ENCODE measurements at places on chromosomes 1 and 21.

DNA sequence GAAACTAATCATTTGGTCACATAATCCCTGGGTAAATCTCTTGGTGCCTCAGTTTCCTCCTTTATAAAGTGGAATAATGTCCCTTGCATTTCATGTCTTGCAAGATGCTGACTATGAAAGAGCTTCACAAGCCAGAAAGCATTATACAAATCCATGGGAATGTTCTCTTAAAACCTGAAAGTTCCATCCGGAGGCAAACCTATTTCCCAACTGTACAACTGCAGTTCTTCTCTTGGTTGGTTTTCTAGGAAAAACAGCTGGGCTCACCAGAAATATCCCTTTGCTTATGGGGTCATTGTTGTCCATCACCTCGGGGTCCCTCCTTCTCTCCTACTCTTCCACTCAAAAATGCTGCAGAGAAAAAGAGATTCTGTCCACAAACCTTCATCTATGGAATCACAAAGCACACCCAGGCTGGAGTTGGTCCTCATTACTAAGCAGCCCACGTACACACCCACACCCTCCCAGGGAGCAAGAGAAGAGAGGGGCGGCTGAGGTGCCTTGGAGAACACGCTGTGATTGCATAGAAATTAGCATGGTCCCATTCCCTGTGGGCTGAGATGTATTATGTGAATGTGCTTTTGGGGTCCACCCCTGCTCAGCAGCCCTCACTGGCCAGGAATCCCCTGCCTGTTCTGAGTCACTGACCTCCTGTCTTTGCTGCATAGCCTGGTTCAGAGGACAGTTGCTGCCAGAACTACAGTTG is 5.0 kb upstream of the PLXNA2 start:
- DNase-seq: no peak

DNA sequence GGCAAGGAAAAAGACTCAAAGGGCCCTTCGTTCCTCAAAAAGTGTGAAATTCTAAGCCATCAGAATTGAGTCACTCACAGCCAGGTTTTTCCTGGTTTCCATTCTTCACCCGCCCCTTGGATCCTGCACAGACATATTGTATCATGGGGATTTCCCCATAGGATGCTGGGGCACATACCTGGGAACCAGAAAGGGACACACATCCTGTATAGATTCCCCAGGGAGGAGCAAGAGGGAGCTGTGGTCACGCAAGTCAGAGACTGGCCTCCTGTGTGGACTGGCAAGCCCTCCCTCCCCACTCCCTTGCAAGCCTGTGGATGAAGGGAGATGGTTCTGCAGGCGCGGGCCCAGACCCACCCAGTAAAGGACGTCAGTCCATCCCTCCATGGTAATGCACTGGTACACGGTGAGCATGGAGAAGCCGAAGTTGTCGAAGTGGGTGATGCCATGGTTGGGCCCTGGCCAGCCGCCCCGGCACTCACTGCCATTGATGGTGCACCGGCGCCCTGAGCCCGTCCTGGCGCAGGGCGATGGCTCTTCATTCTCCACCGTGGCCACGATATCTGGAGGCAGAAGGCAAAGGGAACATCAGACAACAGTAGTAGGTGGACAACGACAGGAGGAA is 23.2 kb downstream of the CACNA1S start:
- DNase-seq: peak; percentile 38

DNA sequence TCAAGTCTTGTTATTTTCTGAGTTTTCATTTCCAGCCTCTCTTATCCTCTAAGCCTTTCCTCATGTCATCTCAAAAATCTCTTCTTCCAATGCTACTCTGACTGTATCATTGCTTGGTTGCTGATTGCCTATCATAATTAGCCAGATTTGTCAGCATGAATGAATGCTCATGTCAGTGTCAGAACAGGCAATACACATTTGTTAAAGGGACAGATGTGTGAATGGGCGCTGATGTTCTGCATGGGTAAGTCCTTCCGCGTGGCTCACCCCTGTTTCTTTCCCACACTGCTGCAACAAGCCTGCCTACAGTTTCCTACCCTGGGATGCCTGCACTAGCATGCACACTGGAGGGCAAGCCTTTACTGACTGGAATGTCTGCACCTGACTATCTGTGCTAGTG is 100.6 kb downstream of the RHOU start:
- no peak for DNase-seq

DNA sequence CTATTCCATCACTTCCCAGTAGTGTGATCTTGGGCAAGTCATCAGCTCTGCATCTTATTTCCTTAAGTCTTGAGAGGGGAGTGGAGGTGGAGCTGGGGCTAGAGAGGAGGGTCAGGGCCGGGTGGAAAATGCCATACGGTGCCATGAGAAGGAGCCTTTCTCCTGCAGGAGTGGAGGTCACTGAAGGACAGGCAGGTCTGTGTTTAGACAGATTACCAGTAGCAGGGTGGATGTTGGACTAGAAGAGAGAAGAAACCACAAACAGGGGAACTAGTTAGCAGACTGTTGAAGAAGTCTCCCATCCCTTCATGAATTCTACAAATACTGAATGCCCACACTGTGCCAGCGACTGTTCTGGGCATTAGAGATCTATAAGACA is 13.9 kb upstream of the CPT2 start:
- DNase-seq: no peak

GRCh38 chr21:39103689-39104088 is 79.6 kb downstream of the PSMG1 start:
- no peak for DNase-seq

- DNase-seq: peak; percentile 37
Measured at GRCh38 chr1:193338194-193338593, 151.8 kb upstream of the B3GALT2 start.

GRCh38 chr1:153094426-153094825 is at the start of gene SPRR2E:
SPRR2E (minus strand) TSS chr1:153094526; CDS start chr1:153093751, 775 bp downstream.
- DNase-seq: no peak

GRCh38 chr1:87144316-87144895 is 184.3 kb upstream of the LMO4 start:
- no peak for DNase-seq

DNA sequence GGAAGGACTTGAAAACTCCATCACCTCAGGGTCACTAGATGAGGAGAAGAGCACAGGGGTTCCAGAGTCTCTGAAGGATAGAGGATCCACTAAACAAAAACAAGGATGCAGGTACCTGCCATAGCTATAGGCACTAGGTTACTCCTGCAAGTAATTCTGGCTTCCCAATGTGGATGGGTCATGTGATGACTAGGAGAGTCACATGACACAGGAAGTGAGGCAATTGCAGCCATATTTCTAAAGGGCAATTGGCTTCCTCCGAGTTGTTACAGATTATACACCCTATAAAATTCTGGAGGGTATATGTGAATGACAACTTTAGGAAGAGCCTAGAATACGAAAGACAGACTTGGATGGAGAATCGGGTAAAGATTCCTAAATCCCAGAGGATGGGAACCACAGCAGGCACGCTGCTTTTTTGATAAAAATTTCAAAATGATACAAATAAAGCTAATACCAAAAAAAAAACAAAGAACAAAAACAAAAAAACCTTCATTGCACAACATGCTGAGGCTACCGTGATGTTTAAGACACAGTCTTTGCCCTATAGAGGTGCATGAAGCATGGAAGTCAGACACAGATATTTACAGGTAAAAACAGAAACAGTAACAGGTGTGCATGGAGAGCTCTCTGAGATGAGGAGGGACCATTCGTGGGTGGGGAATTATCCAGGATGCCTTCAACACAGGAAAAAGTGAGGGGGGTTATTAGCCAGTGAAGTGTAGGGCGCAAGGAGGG is 10.5 kb downstream of the MTX1 start:
- DNase-seq: peak; percentile 80

DNA sequence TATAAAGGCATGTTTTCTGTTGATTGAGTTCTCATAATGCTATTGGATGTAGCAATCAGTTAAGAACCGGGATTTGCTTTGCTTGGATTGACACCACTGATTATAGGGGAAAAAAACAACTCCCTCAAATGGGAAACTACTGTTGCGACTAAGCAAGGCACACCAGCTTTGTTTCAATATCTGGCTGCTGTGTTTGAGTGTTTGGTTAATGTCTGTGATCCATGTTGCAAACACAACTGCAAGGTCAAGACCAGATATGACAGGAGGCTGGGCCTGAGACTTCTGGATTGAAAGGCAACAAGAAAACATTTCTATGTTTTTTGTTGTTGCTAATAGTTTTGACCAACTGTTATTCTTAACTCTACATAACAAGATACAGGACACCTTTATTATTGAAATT is 50.7 kb downstream of the MTR start:
- no peak for DNase-seq

GRCh38 chr1:90135286-90135685 is 140.4 kb downstream of the ZNF326 start:
- DNase-seq: peak; percentile 52

- no peak for DNase-seq
Measured at GRCh38 chr1:207134581-207134980, 30.5 kb downstream of the C4BPA start.

GRCh38 chr1:181656491-181656890 is 173.2 kb downstream of the CACNA1E start:
- DNase-seq: no peak

- no peak for DNase-seq
Measured at GRCh38 chr1:199404976-199405375, 622.5 kb upstream of the NR5A2 start.

Measured in NCI-H69 (cell line).